ENCODE measurements at places on chromosomes 4 and X.

DNA sequence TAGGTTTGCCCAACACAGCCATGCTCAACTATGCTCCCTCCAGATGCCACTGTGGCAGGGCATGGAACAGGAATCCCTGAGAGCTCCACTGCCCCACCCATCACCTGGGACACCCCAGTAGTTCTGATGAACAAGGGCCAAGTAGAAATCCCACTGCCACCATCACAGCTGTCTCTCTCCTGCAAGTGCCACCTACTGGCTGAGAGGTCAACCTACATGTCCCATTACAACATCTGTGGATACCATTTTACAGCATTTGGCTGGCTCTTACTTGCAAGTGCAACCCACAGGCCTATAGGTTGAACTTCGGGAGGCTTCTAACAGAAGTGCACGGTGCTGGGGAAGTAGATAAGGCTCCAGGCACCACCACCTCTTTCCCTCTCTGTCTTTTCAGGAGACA lies 142.5 kb downstream of the CXXC4 start:
- no peak for DNase-seq

GRCh38 chr4:128521156-128521555 lies 233.5 kb upstream of the PGRMC2 start:
- no peak for DNase-seq

DNA sequence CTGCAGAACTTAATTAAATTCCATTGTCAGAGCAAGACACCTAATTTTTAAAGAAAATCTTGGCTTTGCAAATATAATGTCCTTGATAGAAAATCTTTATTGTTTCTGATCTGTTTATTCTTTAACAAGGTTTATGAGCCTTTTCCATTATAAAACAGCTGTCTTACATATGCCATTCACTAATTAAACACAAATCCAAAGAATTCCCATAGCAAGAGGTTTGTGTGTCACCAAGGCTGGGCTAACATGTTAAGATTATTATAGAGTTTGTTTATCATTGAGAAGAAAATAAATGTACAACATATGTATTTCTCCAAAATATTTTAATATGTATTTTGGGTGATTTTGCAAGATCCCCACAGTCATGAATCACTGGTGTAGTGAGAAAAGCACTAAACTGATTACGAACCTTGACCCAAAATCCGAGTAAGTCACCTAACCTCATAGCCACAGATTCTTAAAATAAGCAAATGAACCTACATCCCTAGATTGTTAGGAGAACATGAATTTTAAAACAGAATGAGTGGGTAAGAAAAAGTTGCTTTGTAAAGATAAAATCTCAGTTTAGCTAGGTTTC lies 694.8 kb upstream of the INTU start:
- no peak for DNase-seq

DNA sequence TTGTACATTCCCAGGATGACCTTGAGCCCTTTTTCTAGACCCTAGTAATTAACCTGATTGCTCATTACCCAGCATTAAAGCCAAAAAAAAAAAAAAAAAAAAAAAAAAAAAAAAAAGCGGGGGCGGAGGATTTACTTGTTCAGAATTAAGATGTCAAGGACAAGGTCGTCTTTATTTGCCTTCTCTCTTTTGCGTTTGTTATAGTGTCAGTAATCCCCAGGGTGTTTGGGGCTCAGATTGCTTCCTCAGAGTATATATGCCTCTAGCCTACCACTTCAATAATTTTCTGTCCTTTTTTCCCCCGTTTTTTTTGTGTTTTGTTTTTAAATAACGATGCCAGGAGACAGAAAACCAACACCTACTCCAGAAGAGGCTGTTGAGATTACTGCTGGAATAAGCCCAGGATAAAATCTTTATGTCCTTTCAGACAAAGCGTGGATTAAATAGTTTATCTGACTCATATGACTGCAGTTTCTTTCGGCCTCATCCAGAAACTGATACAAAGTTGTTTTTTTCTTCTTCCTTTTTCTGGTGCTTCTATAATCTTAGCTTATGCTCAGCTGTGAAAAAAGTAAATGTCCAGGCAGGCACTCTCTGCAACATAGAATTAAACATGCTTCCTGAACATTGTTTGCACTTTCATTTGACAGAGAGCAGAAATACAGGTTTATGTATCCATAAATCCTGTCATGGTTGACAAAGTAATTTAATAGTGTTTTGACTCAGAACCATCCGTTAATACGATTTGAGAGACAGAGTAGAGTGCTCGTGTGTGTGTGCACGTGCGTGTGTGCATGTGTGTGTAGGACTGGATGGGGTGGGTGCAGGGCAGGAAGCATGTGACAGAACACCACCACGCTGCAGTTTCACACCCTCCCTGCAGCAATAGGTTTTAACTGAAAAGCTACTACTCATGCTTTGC lies 138.6 kb downstream of the AFF1 start:
- DNase-seq = peak; percentile 64

GRCh38 chrX:103607364-103608305 lies at the start of gene TCEAL3:
TCEAL3 (plus strand) TSS chrX:103607963; CDS start chrX:103609065, 1,102 bp downstream.
- DNase-seq = peak; percentile 42

GRCh38 chrX:115616943-115617563 lies 56.1 kb downstream of the PLS3 start:
- peak; percentile 1 for DNase-seq

DNA sequence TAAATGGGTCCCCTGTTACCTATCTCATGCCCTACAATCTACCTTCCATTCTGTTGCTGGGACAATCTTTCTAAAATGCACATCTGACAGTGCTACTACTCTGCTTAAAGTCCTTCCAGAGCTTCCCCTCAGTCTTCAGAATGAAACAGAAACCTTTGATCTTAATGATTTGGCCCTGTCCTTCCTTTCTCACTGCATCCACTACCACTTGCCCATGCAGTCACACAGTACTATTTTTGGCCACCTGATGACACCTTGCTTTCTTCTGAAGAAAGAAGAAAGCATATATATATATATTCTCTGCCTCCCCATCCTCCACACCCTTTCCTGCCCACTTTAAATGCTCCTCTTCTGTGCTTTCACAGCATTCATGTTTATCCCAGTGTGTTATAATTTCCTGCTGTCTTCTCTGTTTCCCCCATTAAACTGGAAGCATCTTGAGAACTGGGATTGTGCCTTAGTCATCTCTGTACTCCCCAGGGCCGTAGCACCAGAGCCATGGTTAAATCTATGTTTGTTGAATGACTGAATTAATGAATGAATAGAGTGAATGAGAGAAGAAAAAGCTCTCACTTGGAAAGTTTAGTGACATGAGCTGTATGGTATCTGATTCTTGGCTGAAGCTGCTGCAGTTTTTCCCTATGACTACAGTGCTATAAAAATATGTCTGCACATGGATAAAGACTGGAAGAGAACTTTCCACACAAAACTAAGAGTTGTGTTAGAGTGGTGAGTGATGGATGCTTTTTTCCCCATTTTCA lies 56.2 kb downstream of the RTL9 start:
- no peak for DNase-seq

- DNase-seq = no peak
Measured at GRCh38 chrX:108347800-108348199, 90.4 kb downstream of the COL4A6 start.

DNA sequence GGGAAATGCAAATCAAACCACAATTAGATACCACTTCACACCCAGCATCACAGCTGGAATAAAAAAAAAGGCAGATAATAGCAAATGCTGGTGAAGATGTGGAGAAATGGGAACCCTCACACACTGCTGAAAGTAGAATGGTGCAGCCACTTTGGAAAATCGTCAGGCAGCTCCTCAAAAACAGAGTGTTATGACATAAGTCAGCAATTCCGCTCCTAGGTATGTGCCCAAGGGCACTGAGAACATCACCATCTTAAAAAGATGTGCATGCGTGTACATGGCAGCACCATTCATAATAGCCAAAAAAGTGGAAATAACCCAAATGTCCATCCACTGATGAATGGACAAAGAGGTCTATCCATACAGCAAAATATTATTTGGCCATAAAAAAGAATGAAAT lies 28.0 kb downstream of the HMX1 start:
- no peak for DNase-seq

DNA sequence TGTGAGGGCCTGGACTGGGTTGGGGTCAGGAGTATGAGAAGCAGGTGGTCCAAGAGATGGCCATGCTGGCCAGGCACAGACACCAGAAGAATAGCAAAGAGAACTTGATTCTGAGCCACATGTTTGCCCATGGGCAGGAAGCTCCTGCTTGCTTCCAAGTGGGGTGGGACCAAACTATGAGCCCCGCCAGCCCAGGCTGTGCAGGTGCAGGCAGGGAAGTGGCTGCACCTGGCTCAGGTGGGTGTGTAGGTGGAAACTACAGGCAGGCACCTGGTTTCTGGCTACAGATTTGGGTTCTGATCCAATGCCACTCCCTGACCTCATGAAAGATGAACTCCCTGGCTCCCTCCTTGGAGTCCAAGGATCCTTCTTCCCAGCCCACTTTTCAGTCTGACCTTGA lies 207.9 kb upstream of the KLF3 start:
- DNase-seq = no peak

DNA sequence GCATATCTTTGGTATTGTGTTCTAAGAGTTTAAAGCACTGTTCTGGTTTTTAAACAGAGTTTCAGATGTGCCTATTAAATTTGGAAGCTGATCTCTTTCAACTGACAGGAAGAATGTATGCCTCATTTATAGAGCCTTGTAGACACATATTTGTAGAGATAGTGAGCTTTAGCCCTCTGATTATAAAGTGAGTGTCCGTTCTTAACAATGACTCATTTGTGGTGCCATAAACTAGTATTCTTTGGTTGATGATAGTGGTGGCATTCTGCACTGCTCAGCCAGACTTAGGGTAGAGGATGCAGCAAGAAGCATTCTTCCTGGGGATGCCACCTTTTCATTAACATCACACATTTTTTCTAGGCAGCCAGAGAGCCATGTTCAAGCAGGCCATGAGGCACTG lies 121.7 kb downstream of the TLL1 start:
- no peak for DNase-seq

GRCh38 chr4:124640022-124640730 lies 72.4 kb downstream of the ANKRD50 start:
- DNase-seq = no peak

- DNase-seq = no peak
Measured at GRCh38 chr4:22745234-22745633, 52.5 kb downstream of the GBA3 start.

DNA sequence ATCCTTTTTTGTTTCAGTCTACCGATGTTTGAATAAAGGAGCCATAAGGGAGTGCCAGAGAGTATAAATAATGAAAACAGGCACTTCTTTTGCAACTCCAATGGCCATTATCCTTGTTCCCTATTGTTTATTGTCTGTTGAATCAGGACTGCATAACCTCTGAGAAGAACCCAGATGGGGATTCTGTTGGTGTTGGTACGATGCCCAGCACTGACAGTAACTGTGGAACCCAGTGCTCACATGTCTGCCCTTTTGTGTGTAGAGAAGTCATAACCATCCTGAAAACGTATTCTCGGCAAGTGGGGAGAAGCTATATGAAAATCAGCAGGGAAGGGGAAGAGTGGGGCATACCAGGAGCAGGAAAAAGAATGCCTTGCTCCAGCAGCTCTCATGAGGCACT lies 195.1 kb upstream of the EDNRA start:
- DNase-seq = no peak

DNA sequence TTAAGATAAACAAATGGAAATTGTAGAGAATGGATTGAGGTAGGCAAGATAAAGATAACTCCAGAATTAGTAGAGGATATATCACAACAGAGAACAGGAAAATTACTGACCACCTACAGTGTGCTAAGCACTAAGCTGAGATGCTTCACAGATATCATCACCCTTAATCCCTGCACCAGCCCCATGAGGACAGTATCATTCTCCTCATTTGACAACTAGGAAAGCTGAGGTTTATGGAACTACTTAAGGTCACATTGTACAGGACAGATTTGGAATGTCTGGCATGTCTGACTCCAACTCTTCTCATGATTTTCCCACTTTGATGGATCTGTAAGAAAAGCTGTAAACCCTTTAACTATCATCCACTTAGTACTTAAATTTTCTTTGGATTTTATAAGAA lies 95.5 kb downstream of the CASK start:
- DNase-seq = no peak

DNA sequence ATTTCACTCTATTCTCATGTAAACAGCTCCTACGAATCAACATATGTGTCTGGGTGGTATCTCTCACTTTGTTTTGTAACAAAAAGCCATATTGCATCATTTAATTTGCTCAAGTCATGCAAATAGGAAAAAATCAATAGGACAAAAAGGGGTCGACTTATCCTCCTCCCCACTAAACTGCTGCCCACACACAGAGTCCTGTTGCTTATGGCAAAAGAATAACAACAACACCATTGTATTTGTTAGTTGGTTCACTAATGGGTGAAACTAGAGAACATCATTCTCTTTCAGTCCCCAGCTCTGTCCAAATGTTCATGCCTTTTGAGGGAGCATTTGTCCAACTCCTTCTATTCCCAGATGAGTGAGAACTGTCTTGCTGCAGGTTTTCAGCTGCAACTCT lies 2.1 kb downstream of the HHIP start:
- DNase-seq = no peak

DNA sequence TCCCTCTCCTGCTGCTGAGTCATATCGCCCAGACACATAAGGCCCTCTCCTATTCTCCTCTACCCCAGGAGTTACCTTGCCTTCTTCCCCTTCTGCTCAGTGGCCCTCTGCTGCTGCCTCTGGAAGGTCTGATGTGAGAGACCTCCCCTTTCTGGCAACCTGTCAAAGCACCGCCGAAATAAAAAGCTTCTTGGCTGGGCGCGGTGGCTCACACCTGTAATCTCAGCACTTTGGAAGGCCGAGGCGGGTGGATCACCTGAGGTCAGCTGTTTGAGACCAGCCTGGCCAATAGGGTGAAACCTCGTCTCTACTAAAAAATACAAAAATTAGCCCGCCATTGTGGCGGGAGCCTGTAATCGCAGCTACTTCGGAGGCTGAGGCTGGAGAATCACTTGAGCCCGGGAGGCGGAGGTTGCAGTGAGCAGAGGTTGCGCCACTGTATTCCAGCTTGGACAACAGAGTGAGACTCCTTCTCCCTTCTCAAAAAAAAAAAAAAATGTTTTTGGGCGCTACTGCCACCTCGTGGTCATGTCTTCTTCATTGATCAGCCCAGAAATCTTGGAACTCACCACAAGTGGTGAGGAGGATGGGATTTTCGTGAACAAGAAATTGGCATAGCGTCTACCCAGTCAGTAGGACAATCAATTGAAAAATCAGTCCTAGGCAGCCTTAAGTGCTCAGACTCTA lies 8.6 kb upstream of the ZXDA start:
- DNase-seq = no peak

All from activated naive CD8-positive, alpha-beta T cell treated with anti-CD3 and anti-CD28 coated beads for 36 hours (primary cell).